ENCODE measurements at places on chromosomes 13 and 19.

- no peak for DNase-seq
Measured at GRCh38 chr13:51520524-51520923, 63.7 kb upstream of the WDFY2 start.

DNA sequence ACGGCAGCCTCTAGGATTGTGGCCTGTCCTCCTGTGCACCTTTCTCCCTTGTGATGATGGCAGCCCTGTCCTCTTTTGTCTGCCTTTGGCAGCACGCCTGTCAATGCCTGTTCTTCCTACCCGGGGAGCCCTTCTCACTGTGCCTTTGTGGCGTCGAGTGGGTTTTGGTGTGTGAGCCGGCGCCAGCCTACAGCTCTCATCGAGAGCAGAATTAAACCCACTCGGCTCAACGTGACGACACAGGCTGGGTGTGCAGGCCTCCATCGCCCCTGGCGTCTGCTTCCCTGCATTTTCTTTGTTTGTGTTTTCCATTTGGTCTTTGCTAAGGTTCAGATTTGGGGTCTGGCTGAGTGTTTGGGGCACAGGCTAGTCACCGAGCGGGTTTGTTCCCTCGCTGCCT is 34.4 kb downstream of the AP1M1 start:
- DNase-seq, result no peak

DNA sequence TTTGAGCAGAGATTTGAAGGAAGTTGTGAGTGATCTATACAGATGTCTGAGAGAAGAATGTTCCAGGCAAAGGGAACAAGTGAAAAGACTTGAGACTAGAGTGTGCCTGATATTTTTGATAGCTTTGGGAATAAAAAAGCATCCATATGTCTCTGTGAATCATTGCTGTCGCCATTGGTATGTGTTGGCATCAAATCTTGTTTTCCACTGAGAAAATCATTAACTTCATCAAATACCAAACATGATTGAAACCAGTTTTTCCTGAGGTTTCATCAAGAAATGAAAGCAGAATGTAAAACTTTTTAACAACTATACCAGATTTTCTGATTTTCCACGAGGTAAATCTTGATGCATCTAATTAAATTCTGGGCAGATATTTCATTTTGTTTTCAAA is 862.6 kb downstream of the DIAPH3 start:
- no peak for DNase-seq

- no peak for DNase-seq
Measured at GRCh38 chr13:113060557-113061270, 44.9 kb upstream of the F7 start.

GRCh38 chr13:70732611-70733010 is 624.4 kb upstream of the KLHL1 start:
- DNase-seq, result no peak

DNA sequence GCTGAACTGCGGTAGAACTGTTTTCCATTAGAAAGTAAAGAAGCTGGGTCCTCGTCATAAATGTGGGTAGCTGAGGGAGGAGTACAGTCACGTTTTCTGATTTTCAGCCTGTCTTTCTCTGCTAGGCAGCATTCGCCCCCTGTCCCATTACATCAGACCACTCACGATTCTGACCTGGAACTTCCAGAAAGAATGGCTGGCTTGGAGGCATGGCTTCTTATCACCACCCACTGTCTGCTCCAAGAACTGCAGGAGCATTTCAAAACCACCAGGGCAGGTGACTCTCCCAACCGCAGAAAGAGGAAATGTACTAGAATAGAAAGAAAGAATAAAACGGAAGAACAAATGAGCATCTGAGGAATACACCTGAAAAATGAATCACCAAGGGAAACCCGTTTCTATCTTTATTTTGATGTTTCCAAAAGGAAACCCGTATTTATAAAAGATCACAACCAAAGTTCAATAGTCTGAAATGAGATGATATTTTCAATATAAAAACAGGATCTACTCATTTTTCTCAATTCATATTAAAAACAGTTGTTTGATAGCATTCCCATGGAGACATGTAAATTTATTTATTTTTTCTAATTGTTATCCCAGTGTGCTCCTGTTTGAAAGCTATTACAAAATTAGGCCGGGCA is 22.1 kb upstream of the POMP start:
- peak; percentile 65 for DNase-seq

- DNase-seq, result no peak
Measured at GRCh38 chr13:90690458-90691080, 656.9 kb upstream of the MIR17HG start.

DNA sequence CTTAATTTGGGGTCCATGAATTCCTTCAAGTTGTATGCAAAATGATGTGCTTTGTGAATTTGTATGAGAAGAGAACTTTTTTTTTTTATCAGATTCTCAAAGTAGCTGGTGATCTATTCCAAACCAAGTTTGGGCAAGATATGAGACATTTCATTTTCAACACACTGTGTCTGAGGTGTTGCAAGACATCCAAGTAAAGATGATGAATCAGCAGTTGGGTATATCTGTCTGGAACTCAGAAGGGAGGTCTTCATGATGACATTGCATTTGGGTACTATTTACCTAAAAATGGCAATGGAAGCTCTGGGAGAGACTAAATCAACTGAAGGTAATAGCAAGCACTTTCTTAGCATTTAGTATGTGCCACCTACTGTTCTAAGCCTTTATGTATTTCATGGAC is 2.8 kb downstream of the FAM124A start:
- no peak for DNase-seq

- DNase-seq, result no peak
Measured at GRCh38 chr13:103960001-103960400, 893.8 kb upstream of the SLC10A2 start.

All from Peyer's patch (tissue), 4 donors.